ENCODE measurements at places on chromosomes 1 and 21. TPM values are rescaled to one million over a fixed set of nuclear protein-coding genes. Genes with fewer than 3 reads are reported as not detected.

The UMODL1 gene
- total RNA-seq = not detected

The CRYAA gene
- total RNA-seq = not detected

The WARS2 gene
- 13.8 TPM for total RNA-seq

The CELA3A gene
- not detected for total RNA-seq

The OLIG2 gene
- total RNA-seq = not detected

The BRDT gene
- not detected for total RNA-seq

The OR6N1 gene
- total RNA-seq = not detected

The RBM11 gene
- not detected for total RNA-seq

The OR2T2 gene
- total RNA-seq = not detected

The KCNE1 gene
- total RNA-seq = not detected

The SPRR2B gene
- not detected for total RNA-seq

The SPATA21 gene
- total RNA-seq = not detected

The S100A7 gene
- not detected for total RNA-seq

The SLC44A5 gene
- not detected for total RNA-seq

The SLC25A34 gene
- 0.54 TPM for total RNA-seq

The TPRG1L gene
- total RNA-seq = 32.6 TPM

The HTR6 gene
- total RNA-seq = not detected

The C1orf87 gene
- total RNA-seq = not detected

The LENEP gene
- total RNA-seq = not detected

The REN gene
- not detected for total RNA-seq

The PRKAB2 gene
- 6.8 TPM for total RNA-seq
